Muscle of back (tissue), 13 donors: ENCODE measurements at places on chromosomes 1 and 21. TPM values are rescaled to one million over a fixed set of nuclear protein-coding genes. Genes with fewer than 3 reads are reported as not detected.

DNA sequence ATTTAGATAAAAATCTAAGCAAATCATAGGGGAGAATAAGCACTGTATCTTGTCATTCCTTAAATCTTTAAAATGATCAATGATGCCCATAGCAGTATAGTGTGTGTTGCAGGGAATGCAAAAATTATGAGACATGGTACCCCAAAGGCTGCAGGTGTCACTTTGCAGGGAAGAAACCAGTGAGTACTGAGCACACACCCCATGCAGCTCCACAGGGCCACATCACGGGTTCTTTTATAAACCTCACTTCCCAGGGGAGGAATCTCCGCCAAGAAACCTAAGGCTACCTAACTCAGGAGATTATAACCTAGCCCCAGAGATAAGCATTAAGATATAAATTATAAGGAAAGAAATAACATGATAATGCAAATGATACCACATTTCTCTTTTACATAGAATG is 115.6 kb downstream of the APP start:
- no peak for DNase-seq

GRCh38 chr1:236377832-236378535 is 16.1 kb upstream of the EDARADD start:
- no peak for DNase-seq

- no peak for DNase-seq
Observed at GRCh38 chr1:160200786-160201185, 4.4 kb upstream of the PEA15 start.

Gene PTPRC
- 4.8 TPM for polyA plus RNA-seq

GRCh38 chr1:114156538-114157274 is 3.0 kb upstream of the SYT6 start:
- DNase-seq = no peak

Gene OLIG2
- not detected for polyA plus RNA-seq

GRCh38 chr1:81391125-81391828 is 409.5 kb upstream of the ADGRL2 start:
- no peak for DNase-seq

- no peak for DNase-seq
Observed at GRCh38 chr1:200274116-200274515, 135.7 kb downstream of the ZNF281 start.

- no peak for DNase-seq
Observed at GRCh38 chr1:230048322-230048721, 18.7 kb upstream of the GALNT2 start.

DNA sequence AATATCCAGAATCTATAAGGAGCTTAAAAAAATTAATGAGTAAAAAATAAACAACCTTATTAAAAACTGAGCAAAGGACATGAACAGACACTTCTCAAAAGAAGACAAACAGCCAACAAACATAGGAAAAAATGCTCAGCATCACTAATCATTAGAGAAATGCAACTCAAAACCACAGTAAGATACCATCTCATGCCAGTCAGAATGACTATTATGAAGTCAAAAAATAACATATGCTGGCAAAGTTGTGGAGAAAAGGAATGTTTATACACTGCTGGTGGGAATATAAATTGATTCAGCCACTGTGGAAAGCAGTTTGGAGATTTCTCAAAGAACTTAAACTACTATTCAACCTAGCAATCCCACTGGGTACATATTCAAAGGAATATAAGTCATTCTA is 25.3 kb downstream of the PIGK start:
- DNase-seq = no peak

Gene ENAH
- polyA plus RNA-seq = 132 TPM

DNA sequence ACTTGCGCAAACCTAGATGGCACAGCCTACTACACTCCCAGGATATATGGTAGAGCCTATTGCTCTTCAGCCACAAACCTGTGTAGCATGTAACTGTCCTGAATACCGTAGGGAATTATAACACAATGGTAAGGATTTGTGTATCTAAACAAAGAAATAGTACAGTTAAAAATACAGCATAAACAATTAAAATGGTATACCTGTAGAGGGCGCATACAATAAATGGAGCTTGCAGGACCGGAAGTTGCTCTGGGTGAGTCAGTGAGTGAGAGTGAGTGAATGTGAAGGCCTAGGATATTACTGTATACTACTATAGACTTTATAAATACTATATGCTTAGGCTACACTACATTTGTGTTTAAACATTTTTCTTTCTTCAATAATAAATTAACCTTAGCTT is 99.3 kb downstream of the PLD5 start:
- DNase-seq = no peak

DNA sequence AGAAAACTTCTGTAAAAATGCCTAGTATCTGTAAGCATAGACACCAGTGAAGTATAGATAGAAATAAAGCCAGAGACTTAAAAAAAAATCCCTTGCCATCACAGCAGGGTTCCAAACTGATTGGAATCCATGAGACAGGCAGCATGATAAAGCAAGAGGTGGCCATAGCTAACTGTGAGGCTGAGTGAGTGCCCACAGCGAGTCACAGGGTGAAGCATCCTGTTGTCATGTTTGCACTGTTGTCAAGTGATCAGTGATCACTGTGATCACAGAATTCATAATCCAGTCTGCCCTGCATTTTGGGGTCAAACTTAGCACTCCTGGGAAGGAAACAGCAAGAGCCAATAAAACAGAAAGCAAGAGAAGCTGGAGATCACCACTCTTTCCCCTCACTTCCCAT is 33.3 kb downstream of the LRRC8B start:
- DNase-seq = no peak
